GM10248 (cell line): ENCODE measurements at places on chromosomes 3 and 15.

GRCh38 chr15:90213818-90214204 is 12.7 kb downstream of the SEMA4B start:
- DNase-seq, result no peak

DNA sequence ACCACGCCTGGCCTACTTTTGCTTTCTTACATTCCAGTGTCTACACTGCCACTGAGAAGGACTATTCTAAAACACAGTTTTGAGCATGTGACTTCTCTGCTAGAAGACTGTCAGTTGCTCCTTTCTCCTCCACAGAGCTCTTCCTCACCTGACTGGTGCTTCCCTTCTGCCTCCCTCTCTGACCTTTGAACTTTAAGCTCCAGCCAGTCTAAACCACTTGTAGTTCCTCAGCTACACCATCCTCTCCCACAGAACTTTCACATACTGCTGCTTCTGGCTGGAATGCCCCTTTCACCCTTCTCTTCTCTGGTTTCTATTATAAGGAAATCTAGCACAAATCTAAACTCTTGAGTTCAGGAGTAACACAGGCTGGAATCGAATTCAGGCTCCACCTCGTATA is 9.1 kb downstream of the NCEH1 start:
- DNase-seq, result no peak

DNA sequence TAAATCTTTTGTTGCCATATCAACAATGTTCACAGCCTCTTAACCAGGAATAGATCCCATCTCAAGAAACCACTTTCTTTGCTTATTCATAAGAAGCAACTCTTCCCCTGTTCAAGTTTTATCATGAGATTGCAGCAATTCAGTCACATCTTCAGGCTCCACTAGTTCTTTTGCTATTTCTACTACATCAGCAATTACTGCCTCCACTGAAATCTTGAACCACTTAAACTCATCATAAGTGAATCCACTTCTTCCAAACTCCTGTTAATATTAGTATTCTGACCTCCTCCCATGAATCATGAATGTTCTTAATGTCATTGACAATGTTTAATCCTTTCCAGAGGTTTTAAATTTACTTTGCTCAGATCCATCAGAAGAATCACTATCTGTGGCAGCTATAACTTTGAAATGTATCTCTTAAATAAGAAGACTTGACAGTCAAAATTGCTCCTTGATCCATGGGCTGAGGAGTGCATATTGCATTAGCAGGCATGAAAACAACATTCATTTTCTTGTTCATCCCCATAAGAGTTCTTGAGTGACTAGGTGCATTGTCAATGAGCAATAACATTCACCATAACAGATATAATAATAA is 205.9 kb downstream of the DTWD1 start:
- no peak for DNase-seq

DNA sequence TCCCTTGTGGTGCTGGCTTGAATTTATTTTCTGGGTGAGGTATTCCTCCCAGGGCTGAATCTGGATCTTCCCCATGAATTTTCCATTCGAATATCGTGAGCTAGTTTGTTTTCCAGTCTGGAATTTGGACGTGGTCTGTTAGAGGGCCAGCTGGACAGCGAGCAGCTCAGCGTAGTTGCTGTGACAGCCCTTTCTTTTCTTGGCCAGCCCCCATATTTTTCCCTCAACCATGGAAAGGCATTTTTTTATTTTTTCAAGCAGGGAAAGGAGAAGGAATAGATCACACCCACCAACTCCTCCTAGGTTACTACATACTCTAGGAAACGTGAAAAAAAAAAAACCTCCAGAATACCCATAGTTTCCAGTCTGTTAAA is 152.0 kb downstream of the KLHL25 start:
- no peak for DNase-seq

GRCh38 chr15:45143056-45143455 is 13.3 kb downstream of the DUOX1 start:
- DNase-seq, result no peak

GRCh38 chr3:193708270-193708669 is 115.3 kb downstream of the OPA1 start:
- no peak for DNase-seq

DNA sequence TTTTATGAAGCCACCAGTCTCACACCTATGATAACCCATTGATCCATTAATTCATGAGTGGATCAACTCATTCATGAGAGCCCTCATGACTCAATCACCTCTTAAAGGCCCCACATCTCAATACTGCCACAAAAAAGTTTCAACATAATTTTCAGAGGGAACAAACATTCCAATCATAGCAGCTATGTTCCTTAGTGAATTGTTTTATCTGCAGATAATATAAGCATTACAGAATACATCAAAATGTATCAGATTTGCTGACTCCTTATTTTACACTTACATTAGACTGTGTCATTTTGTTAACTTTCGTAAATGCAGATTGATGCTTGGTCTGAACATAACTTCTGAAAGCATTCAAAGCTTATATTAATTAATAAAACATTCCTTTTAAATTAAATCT is 155.3 kb upstream of the MBNL1 start:
- DNase-seq, result no peak

- DNase-seq, result peak; percentile 66
Measured at GRCh38 chr15:64246364-64247189, 83.8 kb upstream of the PPIB start.

DNA sequence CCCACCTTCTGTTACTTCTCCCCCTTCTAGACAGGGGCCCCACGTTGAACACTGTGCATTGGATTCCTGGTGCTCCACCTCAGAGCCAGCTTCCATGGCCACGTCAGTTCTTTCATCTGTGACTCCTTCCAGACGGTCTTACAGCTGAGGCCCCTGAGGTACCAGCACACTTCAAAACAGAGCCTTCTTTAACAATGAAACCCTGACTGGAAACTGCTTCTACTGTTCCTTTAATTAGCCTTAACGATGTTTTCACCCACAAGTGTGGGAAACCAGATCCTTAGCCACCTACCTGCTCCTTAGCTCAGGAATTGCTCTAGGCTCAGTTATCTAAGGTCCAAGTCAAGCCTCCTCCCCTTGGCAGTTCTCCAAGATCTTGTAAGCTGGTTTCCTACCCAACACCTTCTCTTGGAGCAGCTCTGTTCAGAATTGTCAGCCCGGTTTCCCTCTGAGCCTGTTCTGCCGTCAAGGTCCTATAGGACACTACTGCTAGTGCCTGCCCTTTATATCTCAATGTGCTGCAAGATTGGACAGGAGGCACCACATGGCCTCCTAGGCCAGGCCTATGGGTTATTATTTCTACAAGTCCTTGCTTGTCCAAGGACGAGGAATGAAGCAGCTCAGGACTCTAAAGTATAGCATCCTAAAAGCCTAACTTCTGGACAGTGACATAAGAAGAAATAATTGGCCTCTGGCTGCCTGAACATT is 80.7 kb downstream of the FMN1 start:
- no peak for DNase-seq

- DNase-seq, result no peak
Measured at GRCh38 chr15:79561982-79562381, 129.8 kb downstream of the MINAR1 start.

DNA sequence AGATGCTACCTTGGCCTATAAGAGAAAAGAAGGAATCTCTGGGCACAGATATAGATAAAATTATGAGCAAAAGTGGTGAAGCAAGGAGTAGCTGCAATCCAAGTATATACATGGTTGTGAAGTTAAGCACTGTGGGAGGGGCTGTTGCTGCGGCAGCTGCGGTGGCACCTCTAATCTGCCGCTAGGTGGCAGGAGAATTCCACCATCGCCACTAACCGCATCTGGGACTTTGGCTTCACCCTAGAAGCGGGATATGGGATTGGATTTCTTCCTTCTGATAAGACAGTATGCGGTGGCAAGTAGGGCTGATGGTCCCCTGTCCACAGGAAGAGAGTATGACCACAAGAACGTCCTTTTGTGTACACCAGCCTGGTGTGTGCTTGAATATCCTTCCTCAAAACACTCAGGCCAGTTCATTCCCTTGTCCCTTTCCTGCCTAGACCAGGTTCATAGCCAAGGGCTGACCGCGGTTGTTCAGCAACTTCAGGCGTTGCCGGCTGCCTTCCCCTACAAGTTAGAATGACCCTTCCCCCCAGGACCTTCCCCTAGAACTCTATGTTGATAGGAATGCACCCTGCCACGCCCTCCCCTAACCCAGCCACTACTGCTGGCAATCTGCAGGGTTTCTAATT is 5.1 kb downstream of the MAGEL2 start:
- no peak for DNase-seq

- DNase-seq, result no peak
Measured at GRCh38 chr3:190092250-190092649, 28.4 kb downstream of the P3H2 start.

GRCh38 chr3:58965865-58966264 is 84.0 kb downstream of the CFAP20DC start:
- DNase-seq, result no peak

DNA sequence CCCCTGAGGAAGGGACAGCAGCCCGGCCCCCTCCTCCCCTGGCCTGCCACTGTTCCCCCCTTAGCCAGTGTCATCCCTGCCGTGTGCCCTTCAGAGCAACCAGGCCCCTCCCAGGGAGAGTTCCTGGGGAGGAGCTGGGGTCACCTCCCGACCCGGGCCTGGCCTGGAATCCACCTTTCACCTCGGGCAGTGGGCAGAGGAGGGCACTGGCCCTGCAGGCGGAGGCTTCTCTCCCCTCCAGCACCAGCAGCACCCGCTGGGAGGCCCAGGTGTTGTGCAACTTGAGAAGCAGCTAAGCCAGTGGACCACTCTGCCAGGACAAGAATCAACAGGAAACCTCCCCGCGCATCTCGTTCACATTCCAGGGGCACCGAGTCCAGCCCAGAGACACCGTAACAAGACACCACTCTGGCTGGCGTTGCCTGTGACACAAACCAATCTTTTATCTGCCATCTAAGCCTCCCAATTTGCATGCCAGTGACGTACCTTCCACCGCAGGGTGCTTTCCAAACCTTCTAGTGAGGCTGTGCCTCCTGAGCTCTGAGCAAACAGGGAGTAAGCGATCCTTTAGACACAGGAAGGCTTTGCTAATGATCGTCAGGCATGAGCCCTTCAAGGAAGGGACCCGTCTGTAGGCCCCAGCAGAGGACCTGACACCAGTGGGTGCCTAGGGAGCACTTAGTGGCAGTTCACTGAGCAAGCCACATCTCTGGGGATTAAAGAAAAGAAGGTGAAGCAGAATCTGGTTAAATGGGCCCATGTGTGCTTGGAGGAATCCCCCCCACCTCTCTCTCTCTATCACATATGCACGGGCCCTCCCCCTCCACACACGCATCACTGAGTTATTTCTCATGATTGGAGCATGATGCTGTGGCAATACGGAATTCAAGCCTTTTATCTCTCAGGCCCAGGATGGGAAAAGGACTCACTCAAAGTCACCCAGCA is 98.9 kb upstream of the TLE3 start:
- DNase-seq, result peak; percentile 84

DNA sequence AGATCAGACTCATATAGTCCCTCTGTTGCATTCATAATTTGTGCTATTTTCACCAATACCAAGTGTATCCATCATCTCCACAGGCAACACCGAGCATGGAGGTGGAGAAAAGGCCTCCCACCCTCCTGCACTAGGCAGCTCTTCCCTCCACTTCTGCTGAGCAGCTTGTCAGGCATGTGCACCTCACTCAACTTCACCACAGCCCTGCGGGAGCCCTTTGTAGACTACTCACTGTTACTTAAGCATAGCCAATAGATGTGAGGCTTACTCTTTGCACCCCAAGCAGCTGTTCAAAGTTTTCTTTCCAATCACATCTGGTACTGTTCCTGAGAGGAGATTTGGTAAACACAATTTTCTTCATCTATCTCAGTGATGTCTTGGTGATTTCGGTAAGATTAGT is 16.9 kb upstream of the GUCA1C start:
- no peak for DNase-seq

DNA sequence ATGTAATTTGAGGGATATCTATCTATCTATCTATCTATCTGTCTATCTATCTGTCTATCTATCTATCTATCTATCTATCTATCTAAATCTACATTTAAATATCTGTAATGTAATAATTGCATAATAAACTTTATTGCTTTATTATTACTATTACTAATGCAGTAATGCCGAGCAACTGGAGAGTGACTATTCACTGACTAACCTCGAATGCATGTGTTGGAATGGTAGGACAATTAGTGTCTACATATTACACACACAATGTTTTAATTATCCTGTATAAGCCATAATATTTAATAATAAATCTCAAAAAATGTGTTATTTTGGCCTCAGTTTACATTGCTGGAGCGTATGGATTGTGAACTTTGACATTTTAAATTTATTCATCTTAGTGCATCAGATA is 25.2 kb upstream of the CNTN3 start:
- DNase-seq, result no peak

GRCh38 chr15:70097321-70098152 is at the start of gene TLE3:
TLE3 (minus strand) TSS chr15:70097917; CDS start chr15:70096798, 1,119 bp downstream.
- DNase-seq, result peak; percentile 99
